ENCODE measurements at places on chromosomes 11 and 22.

GRCh38 chr22:27215871-27216270 is 558.5 kb downstream of the MIAT start:
- no peak for DNase-seq

DNA sequence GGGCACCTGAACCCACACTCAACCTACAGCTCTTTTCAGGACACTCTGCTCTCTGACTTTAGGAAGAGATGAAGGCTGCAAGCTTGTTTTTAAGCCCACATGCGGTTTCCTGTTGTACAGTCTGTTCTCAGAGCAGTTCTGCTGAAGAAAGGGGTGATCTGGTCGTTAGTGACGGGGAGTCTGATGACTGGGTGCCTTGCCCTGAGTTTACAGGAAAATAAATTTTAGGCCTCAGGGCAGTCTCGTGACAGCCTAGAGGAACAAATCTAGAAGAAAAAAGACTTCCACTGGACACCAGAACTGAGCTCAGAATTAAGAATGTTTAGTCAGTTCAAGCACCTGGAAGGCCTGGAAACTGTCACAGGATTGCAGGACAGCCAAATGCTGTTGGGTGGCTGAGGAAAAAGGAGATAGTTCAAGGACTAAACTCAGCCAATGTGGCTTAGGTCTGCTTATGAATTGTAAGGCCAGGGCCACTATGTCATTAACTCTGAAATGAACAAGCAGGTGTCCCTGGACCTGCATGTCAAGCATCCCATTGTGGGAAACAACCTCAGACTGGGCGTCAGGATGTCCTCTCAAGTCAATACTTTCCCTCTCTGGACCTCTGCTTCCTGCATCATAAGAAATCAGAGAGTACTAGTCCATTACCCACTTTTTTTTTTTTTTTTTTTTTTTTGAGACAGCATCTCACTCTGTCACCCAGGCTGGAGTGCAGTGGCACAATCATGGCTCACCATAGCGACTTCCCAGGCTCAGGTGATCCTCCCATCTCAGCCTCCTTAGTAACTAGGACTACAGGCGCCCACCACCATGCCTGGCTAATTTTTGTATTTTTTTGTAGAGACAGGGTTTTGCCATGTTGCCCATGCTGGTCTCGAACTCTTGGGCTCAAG is 5.7 kb downstream of the PIK3IP1 start:
- no peak for DNase-seq

DNA sequence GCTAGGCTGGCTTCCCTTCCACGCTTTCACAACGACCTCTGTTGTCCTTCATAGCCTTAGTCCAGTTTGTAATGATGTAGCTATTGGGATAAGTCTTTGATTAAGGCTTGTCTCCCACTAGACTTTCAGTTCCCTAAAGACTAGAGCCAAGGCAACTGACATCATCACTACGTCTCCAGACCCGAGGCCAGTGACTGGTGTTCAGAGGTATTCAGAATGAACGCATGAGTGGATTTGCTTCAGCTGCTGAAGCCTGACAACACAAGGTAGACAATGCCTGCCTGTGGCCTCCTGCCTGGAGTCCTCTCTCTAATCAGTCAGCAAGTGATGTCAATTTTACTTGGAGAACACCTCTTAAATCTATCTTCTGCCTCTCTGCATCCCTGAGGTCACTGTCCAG is 13.6 kb downstream of the EFCAB6 start:
- no peak for DNase-seq

GRCh38 chr11:68925611-68926010 is 21.9 kb downstream of the IGHMBP2 start:
- DNase-seq: no peak

DNA sequence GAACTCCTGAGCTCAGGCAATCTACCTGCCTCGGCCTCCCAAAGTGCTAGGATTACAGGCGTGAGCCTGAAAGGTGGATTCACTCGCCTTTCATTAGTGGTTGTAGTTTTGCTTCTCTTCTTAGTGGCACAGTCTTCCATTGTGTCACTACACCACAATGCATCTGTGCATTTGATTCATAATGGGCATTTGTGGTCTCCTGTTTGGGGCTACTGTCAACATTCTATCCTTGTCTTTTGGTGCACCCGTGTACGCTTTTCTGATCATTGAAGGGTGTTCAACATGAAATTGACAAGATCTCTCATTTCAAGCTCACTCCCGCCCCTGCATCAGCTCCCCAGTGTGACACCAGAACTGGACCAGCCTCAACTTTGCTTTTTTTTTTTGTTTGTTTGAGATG is 2.0 kb upstream of the SYT12 start:
- no peak for DNase-seq

GRCh38 chr11:48005831-48006270 is 25.5 kb downstream of the PTPRJ start:
- DNase-seq: peak; percentile 63

GRCh38 chr22:49883294-49883640 is 29.6 kb downstream of the ZBED4 start:
- no peak for DNase-seq

- DNase-seq: no peak
Measured at GRCh38 chr11:75107187-75107586, 10.5 kb upstream of the OR2AT4 start.

- no peak for DNase-seq
Measured at GRCh38 chr11:11764423-11764803, 77.4 kb upstream of the USP47 start.

DNA sequence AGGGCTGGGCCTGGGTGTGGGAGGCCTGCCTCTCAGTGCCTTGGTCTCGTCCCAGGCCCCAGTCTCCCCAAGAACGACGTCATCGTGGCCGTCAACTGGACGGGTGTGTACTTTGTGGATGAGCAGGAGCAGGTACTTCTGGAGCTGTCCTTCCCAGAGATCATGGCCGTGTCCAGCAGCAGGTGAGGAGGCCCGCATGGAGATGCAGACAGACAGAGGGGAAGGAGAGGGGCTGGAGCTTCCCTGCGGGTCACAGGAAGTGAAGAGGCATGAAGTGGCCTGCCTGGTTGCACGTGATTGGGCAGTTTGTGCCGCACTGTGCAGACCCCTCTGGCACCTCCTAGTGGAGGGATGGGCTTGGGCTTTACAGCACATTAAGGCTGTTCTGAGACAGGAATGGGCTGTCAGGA is 70.4 kb downstream of the MYO7A start:
- peak; percentile 92 for DNase-seq

DNA sequence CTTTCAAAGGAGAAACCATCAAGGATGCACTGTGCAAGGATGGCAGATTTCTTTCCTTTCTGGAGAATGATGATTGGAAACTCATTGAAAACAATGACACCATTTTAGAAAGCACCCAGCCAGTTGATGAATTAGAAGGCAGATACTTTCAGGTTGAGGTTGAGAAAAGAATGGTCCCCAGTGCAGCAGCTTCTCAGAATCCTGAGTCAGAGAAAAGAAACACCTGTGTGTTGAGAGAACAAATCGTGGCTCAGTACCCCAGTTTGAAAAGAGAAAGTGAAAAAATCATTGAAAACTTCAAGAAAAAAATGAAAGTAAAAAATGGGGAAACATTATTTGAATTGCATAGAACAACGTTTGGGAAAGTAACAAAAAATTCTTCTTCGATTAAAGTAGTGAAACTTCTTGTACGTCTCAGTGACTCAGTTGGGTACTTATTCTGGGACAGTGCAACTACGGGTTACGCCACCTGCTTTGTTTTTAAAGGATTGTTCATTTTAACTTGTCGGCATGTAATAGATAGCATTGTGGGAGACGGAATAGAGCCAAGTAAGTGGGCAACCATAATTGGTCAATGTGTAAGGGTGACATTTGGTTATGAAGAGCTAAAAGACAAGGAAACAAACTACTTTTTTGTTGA is 9.8 kb downstream of the FAM111A start:
- no peak for DNase-seq

DNA sequence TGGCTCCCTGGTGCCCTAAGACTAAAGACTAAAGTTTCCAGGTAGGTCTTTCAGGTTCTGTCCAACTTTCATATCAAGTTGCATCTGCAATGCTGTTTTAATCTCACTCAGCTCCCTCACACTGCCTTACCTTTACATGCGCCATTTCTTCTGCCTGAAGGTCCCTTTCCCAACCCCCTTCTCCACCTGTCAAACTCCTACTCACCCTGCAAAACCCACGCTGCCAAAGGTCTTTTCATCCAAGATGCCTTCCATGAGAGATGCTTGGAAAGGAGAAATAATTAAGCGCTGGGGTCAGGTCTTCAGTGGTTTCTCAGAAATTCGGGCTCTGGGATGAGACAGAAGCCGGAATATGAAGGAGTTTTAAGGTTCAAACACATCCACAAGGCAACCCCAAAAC is 95.1 kb downstream of the MN1 start:
- DNase-seq: no peak

DNA sequence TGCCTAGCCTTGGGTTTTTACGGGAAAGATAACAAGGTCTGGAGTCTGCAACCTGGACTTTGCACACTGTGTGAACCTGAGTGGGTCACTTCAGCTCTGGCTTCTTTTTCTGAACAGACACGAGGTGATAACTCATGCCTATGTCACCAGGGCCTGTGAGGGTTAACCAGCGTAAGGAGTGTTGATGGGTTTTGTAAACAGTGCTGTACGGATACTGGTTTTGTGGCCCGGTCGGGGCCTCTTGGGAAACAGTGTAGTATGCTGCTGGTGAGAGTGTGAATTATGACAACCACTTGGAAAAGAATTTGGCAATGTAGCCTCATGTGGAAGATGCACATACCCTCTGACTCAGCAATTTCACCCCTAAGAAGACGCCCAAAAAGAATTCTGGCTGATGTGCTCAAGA is 266.8 kb downstream of the MN1 start:
- no peak for DNase-seq

DNA sequence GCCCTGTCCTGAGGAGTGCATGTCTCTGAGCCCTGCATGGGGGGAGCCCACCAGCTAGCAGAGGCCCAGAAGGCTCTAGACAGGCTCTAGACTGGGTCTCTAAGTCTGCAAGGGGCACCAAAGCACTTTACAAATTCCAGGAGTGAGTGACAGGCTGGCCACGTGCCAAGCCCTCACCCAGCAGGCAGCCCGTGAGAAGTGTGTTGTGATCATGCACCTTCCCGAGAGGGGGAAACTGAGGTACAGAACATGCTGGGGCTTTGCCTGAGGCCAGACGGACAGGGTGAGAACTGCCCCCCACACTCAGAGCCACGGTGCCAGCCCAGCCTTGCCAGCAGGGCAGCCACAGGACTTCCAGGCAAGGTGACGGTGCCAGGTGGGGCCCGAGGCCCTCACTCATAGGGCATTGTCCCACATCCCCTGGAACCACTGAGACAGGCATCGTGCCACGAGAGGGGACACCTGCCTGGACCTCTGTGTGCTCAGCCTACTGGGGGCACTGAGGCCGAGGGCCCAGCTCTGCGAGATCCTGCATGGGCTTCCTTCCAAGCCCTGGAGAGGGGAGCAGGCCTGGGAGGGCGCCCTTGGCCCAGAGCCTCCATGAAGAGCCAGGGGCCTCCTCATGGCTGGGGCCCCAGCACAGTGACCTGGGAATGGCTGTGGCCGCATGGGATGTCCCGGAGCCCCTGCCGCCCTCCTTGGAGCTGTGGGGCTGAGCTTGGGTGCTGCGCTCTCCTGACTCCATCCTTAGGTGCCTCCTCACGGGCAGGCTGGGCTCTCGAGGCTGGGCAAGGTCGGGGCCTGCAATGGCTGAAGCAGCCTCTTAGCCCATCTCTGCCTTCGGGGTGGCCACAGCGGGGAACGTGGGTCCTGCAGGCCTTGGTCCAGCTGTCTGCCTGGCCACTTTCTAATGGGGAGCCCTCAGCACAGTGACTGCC is 121.5 kb downstream of the KCNQ1OT1 start:
- DNase-seq: peak; percentile 47
